ENCODE measurements at places on chromosomes 7 and 10.

GRCh38 chr10:22666287-22667092 is 47.9 kb downstream of the PIP4K2A start:
- DNase-seq: no peak

- no peak for DNase-seq
These were observed 668.6 kb downstream of the NRG3 start for GRCh38 chr10:82543631-82544030.

- no peak for DNase-seq
These were observed 56.7 kb downstream of the JCAD start for GRCh38 chr10:30002426-30003266.

- no peak for DNase-seq
These were observed 1173.3 kb downstream of the GATA3 start for GRCh38 chr10:9227679-9228365.

- DNase-seq: no peak
These were observed 6.1 kb downstream of the CCAR1 start for GRCh38 chr10:68727146-68727545.

- no peak for DNase-seq
These were observed 272.8 kb upstream of the ZNF32 start for GRCh38 chr10:43921478-43921877.

GRCh38 chr7:47255441-47255840 is 326.5 kb downstream of the TNS3 start:
- no peak for DNase-seq

DNA sequence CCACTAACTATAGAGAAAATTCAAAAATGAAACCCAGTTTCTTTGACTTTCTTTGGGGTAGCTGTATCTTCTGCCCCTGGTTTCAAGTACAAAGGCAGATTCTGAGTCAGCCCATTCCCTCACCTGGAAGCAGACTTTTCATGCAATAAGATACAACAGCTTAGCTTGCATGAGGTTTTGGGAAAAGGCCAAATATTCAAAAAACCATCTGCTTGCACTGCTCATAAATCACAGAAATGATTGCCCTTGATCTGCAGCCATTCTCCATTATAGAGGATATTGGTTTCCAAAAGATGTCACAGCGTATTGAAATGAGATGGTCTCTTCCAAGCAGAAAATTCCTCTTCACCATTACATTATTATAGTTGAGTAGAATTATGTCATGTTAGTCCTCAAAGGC is 354.0 kb downstream of the PHF14 start:
- DNase-seq: no peak

DNA sequence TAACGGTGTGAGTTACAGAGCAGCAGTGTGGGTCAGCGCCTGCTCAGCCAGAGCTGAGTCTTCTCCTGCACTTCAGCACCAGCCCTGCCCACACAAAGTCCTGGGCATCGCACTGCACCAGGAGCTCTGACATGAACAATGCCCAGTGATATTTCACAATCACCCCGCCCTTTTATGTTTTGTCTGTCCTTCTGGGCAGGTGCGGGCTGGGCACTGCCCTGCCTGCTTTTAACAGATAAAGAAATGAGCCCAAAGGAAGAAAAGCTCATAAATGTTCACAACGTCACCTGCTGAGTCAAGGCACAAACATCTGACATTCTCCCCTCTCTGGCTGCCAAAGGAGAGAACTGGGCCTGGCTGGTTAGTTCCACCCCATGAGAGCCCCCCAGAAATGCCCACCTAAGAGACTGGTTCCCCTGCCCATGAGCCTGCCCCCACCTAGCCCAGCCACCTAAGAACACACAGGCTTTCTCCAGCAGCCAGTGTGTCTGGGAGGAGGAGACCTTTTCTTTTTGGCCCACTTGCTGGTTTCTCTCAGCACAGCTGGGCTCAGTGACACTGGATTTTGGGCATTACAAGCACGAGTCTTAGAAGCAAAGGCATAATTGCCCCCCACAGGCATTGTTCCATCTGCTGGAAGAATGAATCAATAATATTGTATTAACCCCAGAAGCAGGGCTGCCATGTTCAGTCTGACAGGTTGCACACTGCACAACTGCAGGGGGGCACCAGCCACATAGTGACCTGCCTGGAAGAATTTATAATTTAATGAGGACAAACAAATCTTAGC is 22.3 kb downstream of the CALML3 start:
- no peak for DNase-seq

DNA sequence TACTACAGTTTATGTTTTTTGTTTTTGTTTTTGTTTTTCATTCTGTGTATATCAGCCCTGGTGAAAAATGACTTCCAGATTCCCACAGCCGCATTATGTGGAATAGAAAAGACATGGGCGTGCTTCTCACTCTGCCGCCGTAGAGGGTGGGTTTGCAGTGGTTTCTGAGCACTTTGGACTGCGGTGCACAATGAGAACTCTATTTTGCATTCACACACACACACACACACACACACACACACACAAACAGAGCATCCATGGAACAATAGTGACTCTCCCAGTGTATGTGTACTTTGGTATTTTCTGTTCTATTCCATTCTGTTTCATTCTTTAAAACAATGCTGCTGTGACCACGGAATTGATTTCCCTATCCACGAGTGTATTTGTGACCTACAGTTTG is 657.3 kb upstream of the FOXK1 start:
- no peak for DNase-seq

DNA sequence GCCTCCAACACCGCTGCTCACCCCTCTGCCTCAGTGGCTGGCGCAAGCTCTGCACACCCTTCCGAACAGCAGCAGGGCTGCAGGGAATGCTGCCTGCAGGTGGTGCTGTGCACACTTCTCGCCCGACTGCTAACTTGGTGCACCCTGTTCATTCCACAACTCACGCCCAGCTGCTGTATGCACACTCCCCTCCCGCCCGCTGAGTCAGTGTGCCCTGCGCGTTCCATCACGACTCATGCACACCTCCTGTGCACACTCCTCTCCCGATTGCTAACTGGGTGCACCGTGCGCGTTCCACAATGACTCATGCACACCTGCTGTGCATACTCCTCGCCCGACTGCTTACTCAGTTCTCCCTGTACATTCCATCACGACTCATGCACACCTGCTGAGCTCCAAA is 21.5 kb downstream of the ADARB2 start:
- DNase-seq: no peak

- no peak for DNase-seq
These were observed 17.6 kb upstream of the C10orf105 start for GRCh38 chr10:71737001-71737833.

- no peak for DNase-seq
These were observed 25.7 kb downstream of the SFMBT2 start for GRCh38 chr10:7385114-7385513.

DNA sequence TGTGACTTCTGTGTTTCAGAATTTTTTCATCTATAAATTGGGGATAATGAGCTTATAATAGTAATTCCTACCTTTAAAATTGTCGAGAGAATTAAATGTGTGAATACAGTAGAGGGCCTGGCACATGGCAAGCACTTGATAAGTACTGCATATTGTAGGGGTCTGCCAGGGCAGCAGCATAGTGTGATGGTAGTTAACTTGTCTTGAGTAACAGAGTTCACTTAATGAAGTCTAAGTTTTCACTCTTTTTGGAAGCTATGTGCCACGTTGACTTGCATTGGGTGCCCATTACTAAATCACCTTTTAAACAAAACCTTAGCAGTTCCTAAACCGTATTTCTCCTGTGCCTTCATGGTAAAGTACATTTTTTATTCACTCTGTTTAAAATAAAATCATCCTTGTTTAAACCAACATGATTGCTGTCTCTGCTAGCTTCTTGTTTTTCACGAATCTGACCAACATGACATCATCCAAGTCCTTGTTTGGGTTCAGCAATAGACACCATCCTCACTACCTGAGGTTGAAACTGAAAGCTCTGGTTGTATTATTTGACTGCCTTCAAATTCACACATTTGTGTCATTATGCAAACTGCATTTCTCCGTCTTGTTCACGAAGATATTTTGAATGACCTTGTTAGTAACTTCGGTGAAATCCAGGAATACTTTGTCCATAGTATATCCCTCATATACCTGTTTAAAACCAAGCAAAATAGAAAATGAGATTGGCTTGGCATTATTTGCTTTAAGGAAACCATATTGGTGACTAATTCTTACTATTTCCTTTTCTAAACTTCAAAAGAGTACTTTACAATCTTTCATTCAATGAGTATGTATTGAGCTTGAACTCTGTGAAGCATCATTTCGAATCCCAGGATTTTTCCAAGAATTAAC is 340.2 kb downstream of the SUGCT start:
- no peak for DNase-seq

GRCh38 chr7:16083931-16084330 is 337.4 kb downstream of the CRPPA start:
- DNase-seq: no peak

GRCh38 chr10:75612904-75613684 is 181.7 kb downstream of the LRMDA start:
- DNase-seq: no peak

DNA sequence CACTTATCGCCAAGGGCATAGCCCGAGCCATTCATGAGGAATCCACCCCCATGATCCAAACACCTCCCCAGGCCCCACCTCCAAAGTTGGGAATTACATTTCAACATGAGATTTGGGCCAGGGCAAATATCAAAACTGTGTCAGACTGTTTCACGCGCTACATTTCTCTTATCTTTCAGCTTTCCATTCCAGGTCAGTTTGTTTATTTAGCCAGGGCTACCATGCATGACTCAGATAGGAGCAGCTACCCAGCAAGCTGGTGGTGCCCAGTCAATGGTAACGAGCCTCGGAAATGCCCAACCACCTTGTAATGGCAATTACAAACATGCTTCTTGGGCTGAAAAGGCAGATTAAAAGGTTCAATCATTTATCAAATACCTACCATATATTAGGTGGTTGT is 43.6 kb upstream of the BAMBI start:
- no peak for DNase-seq

DNA sequence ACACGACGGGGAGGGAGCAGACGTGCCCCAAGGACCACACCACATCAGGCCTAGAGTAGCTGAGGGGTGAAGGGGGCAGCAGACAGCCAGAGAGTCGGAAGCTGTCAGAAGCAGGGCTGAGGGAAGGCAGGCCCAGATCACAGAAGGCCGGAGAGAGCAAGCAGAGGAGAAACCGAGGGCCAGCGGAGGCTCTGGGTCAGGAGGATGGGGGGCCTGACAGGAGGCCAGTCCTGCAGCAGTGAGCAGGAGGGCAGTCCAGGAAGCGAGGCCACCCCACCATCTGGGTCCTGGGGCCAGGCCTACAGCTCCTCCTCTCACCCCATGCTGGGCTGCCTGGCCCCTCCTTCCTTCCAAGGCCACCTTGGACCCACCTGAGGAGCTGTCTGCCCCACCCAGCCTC is 20.3 kb downstream of the SLIT1 start:
- DNase-seq: no peak

- DNase-seq: no peak
These were observed 6.3 kb downstream of the MYO1G start for GRCh38 chr7:44972562-44972961.

GRCh38 chr10:132417957-132418441 is 21.0 kb downstream of the PWWP2B start:
- DNase-seq: no peak

DNA sequence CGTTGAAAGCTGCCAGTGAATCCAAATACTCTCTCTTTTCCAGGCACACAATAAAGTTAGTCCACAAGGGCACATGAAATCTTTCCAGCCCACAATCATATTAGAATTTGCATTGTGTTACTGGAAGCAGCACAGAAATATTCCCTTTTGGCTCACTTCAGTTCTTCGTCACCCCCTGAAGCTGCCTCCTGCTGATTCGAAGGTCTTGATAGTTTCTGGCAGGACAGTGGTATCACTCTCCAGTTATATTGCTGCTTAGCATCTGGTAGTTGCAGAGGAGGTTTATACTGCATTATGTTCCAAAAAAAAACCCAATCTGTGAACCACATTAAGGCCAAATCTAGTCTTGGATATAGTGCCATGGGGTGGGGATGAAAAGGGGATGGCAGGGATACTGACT is 253.2 kb downstream of the BICC1 start:
- no peak for DNase-seq

GRCh38 chr7:87342231-87342630 is 3.2 kb upstream of the CROT start:
- DNase-seq: no peak

GRCh38 chr10:45463244-45464116 is 89.5 kb downstream of the ALOX5 start:
- no peak for DNase-seq

DNA sequence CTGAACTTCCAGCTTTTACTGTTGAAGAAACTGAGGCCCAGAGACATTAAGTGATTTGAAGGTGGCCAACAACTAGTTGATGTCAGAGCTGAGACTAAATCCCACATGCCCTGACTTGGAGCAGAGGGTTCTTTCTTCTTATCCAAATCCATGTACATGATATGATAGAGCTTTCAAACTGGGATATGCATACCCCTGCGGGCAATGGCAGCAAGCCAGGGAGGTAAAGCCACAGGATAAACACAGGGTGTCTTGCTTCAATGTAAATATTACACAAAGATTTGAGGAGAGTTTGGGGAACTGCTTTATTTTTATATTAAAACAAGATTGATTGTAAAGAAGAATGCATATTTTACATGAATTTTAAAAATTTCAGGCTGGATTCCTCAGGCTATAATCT is 2.3 kb upstream of the LRRC72 start:
- no peak for DNase-seq

GRCh38 chr7:30163231-30163894 is 28.6 kb downstream of the MTURN start:
- no peak for DNase-seq

- DNase-seq: no peak
These were observed 172.2 kb downstream of the SH2D4B start for GRCh38 chr10:80709866-80710265.

DNA sequence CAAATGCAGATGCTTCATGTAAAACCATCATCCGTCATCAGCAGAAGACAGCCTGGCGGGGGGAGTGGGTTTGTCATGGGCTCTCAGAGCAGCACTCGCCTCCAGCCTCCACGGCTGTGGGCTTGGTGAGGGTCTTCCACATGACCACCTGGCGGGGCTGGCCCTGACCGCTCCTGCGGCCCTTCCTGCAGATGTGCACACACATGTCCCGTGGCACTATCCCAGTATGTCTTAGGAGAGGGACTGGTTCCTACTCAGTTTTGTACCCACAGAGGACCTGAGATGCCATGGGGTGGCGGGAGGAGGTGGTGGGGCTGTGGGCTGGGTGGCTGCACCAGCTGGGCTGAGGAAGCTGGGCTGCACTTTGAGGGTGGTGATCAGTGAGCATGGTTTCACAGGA is 4.7 kb downstream of the IDI2 start:
- no peak for DNase-seq

Data from AG09309 (cell line).